ENCODE measurements at places on chromosomes 16 and 17.
A peak's percentile ranks its signal among the peaks of the same experiment; 100 is the strongest.

DNA sequence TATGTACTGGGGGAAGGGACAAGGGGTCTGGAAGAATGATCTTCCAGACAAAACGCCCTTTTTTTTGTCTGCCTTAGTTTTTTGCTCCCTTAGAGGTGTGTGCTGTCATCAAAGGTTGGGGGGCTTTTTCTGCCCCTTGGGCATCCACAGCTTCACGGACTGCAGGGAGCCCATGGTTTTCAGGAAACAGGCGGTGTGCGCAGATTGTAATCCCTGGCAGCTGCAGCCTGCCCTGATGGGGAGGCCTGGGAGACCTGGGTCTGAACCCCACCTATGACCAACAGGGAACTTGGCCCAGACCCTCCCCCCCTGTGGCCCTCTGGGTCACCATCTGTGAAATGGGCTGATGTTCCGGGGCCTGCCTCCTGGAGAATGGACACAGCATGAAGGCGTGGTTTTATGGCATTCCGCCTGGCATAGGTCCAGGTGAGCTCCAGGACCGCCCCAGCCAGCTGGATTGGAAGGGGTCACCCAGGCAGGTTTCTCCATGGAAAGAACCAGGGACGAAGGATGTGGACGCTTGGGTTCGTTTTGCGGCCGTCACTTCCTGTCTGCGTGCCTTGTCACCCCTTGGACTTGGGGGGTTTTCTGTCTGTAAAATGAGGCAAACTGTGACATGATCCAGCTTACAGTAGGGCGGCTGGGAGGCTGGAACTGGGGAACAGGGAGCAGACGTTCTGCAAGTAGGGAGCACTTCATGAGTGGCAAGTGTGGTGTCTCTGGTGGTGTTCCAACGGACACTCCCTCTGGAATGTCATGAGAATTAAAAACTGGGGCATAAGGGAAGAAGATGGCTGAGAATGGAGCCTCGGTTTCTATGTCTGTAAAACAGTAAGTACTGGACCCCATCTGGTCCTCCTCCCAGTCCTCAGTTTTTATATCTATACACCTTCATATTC lies 1.5 kb downstream of the CPNE2 start:
- DNase-seq = no peak

DNA sequence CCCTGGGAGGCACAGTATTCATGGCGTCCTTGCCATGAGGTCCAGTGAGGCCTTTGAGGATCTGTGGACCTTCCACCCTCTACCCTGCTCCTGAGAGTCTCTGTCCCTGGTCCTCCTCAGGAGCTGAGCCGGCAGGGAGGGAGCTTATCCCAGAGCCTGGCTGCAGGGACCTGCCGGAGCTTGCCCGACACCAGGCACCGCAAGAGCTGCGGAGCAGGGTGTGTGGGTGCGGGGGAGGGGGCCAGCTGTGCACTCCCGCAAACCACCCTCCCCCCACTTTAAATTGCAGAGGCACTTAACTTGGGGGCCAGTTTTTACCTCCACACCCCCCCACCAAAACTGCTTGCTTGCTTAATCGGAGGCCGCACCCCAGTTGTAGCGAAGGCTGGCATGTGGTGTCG lies 609 bp upstream of the ZNF750 start:
- no peak for DNase-seq

DNA sequence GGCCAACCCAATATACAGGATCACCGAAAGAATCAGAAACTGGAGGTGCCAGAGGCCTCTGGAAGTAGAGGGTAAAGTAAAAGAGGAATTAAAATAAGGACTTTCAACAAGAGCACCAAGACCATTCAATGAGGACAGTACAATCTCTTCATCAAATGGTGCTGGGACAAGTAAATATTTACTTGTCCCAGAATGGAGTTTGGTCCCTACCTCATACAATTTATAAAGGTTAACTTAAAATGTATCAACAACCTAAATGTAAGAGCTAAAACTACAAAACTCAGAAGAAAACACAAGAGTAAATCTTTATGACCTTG lies 56.5 kb downstream of the USP31 start:
- no peak for DNase-seq

DNA sequence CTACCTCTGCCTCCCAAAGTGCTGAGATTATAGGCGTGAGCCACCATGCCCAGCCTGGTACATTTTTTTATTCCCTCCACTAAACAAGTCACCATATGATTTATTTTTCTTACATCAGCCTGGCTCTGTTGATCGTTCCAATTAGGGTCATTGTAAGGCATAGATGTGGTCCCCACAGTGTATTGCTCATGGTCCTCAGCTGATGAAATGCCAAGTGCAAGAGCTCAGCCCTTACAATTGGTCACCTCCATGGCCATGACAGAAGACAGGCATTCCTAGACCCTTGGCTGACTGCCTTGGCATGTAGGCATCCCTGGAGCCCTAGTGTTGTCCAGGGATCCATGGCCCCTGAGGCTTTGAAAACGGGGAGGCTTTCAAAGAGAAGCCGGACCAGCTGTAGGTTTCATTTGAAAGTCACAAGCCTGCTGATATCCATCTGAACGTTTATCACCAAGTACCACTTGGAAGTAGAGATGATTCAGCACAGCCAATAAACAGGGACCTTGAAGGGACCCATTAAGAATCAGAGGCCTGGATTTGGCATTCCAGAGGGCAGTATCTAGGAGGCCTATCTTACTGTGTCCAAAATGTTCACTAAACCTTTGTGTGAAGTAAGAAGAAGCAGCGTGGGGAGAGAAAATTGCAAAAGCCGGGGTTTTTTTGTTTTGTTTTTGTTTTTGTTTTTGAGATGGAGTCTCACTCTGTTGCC lies 20.6 kb upstream of the PRKCA start:
- DNase-seq = no peak

DNA sequence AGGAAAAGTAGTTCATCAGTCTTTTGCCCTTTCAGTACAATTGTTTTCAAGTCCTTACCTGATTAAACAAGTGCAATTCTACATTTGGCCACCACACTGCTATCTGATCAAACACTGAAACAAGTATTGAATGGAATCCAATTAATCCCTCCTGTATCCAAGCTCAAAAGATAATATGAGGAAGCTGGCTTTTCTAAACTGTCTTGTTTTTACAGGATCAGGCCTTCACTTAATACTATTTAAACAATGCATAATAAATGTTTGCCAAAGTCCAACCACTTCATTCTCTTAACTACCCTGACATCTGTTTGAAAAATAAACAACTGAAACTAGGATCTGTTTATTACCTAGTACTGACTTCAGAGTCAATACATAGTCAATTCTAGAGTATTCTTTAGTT lies 131.6 kb downstream of the MRTFB start:
- DNase-seq = peak; percentile 78

DNA sequence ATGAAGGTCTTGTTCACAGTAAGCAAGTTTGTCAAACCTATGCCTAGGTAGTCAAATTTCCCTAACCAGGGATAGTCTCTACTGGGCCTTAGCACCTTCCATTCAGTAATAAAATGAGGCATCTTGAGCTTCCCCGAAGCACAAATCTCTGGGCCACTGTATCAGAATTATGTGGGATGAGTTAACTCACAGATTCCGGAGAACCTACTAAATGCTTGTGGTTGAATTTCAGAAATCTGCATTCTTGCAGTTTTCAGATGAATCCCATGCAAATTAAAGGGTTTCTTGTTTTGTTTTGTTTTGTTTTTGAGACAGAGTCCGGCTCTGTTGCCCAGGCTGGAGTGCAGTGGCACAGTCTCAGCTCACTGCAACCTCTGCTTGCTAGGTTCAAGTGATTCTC lies 478.8 kb upstream of the HSBP1 start:
- no peak for DNase-seq

- no peak for DNase-seq
Measured at GRCh38 chr17:8004899-8005298, 2.5 kb downstream of the GUCY2D start.

DNA sequence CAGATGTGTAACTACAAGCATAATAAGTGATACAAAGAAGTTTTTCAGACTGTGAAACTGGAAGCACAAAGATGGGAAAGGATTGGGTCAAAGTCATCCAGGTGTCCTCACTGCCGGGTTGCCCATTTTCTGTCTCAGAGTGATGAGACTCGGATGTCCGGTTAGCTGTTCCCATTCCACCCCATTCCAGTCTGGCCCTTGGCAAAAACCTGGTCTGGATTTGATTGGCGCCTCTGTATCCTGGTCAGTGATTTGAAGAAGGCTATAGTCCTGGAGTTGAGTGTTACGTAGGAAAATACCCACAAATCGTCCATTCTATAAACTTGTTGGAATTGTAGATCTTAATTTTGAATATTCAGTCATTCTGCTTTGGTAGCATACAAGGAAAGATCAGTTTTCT lies 19.9 kb upstream of the PHKG2 start:
- DNase-seq = no peak

DNA sequence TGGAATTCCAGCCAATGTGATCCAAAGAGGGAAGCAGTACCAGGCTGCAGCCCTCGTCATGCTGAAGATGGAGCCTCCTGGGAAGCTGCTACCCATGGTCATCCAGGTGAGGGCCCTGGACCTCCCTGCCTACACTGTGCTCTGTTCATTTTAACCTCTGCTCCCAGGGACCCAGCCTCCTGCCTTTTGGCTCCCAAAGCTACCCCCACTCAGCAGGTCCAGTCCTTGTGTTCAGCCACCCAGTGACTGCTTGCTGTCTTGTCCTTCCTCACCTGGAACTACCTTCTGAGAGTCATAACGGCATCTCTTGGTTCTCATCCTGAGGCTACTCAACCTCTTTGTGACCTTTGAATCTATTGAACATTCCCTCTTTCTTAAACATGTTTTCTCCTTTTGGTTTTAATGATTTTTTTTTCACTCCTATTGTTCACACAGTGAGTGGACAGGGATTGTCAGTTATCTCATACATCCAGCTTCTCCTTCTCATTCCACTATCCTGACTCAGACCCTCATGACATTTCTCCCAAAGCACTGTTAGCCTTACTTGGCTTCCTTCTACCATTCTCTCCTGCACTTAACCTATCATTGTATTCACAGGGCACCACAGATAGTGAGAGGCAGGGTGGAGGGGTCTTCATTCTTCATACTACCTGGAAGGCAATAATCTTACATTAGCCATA lies 53.3 kb downstream of the GOSR1 start:
- no peak for DNase-seq

GRCh38 chr17:67759355-67760171 lies 41.8 kb downstream of the NOL11 start:
- no peak for DNase-seq

DNA sequence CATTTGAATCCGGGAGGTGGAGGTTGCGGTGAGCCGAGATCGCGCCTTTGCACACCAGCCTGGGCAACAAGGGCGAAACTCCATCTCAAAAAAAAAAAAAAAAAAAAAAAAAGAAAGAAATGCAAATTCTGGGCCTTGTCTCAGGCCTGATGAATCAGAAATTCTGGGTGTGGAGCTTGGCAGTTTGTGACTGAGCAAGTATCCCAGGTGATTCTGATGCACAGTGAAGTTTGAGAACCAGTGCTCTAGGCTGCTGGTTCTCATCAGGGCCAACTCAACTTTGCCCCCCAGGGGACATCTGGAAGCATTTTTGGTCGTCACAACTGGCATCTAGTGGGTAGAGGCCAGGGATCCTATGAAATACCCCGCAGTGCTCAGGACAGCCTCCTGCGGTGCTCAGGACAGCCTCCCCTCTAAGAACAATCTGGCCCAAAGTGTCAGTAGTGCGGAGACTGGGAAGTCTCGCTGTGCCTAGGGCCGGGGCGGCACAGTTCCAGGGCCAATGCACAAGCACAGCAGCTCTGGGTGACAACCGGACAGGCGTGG lies 55.9 kb downstream of the SDK2 start:
- DNase-seq = no peak

DNA sequence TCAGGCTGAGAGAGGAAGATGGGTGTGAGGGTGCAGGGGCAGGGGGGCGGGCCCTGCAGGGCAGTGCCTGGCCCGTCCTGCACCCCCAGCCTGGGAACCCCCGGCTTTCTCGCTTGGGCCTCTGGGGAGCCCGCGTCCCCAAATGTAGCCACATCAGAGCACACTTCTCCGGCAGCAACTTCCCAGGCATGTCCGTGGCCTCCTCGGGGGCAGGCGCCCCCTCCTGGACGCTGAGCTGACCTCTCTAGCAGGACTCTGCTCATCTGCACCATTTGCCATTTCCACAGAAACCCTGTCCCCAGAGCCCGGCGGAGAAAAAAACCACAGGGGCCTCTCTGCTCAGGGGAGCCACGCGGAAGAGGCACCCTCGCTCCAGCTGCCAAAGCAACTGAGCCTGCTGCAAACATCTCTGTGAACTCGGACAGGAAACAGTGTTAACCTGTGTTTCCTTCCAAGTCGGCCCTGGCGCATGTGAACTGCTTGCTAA lies 63.4 kb downstream of the KLHDC4 start:
- DNase-seq = no peak

GRCh38 chr17:78661093-78661770 lies 84.0 kb upstream of the DNAH17 start:
- DNase-seq = no peak

DNA sequence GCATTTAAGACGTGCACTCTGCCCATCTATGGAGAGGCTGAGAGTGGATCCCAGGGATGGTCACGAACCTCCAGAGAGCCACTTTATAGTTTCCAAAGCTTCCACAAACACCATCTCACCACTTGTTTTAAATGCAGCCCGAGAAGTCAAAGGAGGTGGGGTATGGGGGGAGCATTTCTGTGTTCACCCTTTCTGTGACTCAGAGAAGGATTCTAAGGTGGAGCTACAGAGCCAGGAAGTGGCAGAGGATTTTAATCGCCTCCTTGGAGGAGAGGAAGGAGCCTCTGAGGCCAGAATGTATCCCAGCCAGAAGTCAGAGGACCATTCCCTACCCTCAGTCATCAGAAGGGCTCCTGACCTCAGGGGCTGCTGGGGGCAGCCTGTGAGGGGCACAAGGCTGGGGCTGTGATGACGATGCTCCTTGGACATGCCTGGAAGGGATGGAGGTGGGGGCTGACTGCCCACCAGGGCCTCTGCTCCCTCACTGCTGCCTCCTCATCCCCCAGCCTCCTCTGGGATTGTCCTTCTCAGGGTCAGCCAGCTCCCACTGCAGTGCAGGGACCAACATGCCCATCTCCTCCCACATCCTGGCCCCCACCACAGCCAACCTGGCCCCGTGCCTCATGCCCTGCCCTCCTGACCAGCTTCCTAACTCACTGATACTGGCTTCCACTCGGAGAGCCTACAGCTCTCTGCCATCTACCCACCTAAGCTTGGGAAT lies 2.8 kb downstream of the XYLT2 start:
- DNase-seq = no peak

- no peak for DNase-seq
Measured at GRCh38 chr16:88723911-88724310, 17.6 kb downstream of the CTU2 start.

GRCh38 chr17:12659500-12659899 lies 6.2 kb upstream of the MYOCD start:
- no peak for DNase-seq

- DNase-seq = no peak
Measured at GRCh38 chr17:22517716-22518115, 825.4 kb downstream of the KCNJ18 start.

DNA sequence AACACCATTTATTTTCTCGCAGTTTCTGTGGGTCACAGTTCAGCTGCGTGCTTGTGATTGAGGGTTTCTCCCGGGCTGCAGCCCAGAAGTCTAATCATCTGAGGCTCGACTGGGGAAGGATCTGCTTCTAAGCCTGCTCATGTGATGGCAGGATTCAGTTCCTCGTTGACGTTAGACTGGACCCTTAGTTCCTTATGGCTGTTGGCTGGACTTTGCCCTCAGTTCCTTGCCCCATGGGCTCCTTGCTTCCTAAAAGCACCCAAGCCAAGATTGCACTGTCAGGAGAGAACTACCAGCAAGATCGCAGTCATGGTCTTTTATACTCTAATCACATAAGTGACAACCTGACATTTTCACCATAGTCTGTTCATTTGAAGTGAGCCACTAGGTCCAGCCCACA lies 250.0 kb downstream of the PRKCA start:
- DNase-seq = no peak

GRCh38 chr16:31899505-31899904 lies 25.9 kb downstream of the ZNF267 start:
- no peak for DNase-seq

Measured in NCI-H1417 treated with DMSO at 0.1 percent for 48 hours (cell line).